ENCODE measurements at places on chromosomes 2 and 18.
A peak's percentile ranks its signal among the peaks of the same experiment; 100 is the strongest.

GRCh38 chr2:219099329-219099728 is 38.6 kb upstream of the IHH start:
- peak; percentile 93 for DNase-seq

GRCh38 chr2:169221745-169222369 is 140.5 kb downstream of the LRP2 start:
- DNase-seq, result peak; percentile 19

DNA sequence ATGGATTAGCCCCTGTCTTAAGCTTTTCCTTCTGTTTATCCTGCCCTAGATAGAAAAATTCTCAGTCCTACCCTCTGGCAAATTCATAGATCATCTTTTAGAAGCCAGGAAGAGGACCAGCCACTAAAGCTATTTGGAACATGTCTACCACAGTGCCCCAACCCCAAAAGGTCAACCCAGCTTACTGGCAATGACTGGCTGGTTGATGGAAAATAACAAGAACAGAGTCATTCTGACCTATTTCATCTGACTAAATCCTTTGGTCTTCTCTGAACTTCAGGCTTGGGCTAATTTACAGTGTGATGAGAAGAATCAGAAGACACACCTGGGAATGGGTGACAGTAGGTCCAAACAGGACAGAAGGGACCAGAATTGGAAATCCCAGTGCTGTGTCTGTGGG is 227.3 kb upstream of the CCDC68 start:
- DNase-seq, result no peak

DNA sequence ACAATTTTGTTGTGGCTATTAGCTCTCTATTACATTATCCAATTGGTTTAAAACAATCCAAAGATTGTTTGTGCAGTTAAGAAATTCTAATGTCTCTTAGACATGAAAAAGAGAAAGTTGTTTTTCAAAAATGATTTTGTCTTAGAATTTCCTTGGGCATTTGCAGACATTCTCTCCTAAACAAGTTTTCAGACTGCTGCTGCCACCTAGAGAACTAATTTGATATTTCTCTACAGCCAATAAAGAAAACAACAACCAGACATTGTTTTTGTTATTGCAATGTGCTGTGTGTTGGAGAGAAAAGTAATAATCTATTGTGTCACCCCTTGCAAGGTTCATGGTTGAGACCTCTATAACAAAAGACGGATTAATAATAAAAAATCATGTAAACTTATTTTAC is 119.0 kb upstream of the SYT4 start:
- DNase-seq, result no peak

DNA sequence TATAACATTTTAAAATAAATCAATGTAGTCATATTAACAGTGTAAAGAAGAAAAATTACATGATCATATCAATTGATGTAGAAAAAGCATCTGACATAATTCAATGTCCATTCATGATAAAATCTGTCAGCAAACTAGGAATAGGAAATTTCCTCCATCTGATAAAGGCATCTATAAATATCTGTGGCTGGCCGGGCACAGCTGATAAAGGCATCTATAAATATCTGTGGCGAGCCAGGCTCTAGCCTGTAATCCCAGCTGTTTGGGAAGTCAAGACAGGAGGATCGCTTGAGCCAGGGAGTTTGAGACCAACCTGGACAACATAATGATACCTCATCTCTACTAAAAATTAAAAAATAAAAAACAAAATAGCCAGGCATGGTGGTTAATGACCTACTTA is 18.1 kb upstream of the RANBP2 start:
- DNase-seq, result no peak

GRCh38 chr2:191274413-191274815 is 29.2 kb downstream of the MYO1B start:
- no peak for DNase-seq

DNA sequence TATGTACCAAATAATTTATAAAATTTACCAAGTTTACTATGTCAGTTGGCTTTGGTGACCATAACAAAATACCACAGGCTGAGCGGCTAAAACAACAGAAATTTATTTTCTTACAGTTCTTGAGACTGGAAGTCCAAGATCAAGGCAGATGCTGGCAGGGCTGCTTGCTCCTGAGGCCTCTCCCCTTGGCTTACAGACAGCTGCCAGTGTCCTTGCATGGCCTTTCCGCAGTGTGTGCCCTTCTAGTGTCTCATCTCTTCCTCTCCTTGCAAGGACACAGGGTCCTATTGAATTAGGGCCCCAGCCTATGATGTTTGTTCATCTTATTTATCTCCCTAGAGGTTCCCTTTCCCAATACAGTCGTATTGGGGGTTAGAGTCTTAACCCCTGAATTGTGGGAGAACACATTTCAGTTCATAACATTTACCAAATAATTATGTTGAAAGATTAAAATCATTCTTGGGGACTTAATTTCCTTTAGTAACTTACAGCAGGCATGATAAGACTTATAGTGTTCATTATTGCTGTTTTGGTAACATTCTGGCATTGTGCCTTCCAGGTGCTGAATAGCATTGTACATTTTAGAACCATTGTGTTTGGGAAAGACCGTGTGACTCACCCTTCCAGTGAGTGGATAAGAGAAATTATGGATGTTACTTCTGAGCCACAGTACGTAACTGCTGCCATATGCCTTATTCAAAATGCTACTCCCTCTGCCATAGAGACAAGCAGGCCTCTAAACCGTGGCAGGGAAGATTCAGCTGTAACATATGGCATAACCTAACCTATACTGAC is 317.5 kb downstream of the TMX3 start:
- no peak for DNase-seq

DNA sequence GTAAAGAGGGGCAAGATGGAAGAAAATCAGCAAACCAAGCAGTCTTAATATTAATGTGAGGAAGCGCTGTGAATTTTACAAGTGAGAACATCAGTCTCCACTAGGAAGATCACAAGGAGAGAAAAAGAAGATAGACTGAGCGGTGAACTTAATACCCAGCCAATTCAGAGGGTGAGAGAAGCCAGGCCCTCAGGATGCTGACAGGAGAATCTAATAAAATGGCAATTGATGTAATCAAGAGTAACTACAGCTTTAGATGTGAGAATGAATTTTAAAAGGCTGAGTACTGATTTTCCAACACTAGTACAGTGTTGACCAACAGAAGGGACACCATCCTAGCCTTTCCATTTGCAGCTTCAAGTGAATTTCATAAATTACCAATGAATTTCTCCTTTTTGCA is 35.7 kb upstream of the SIX2 start:
- no peak for DNase-seq

GRCh38 chr2:166293984-166294383 is 81.8 kb downstream of the SCN9A start:
- DNase-seq, result no peak

- DNase-seq, result no peak
Observed at GRCh38 chr2:203915256-203915655, 21.3 kb upstream of the ICOS start.

- peak; percentile 77 for DNase-seq
Observed at GRCh38 chr2:38039121-38039910, 36.6 kb downstream of the CYP1B1 start.

- no peak for DNase-seq
Observed at GRCh38 chr2:64754570-64754969, 100.9 kb upstream of the SERTAD2 start.

GRCh38 chr18:71899707-71900472 is 644.3 kb downstream of the CBLN2 start:
- no peak for DNase-seq

DNA sequence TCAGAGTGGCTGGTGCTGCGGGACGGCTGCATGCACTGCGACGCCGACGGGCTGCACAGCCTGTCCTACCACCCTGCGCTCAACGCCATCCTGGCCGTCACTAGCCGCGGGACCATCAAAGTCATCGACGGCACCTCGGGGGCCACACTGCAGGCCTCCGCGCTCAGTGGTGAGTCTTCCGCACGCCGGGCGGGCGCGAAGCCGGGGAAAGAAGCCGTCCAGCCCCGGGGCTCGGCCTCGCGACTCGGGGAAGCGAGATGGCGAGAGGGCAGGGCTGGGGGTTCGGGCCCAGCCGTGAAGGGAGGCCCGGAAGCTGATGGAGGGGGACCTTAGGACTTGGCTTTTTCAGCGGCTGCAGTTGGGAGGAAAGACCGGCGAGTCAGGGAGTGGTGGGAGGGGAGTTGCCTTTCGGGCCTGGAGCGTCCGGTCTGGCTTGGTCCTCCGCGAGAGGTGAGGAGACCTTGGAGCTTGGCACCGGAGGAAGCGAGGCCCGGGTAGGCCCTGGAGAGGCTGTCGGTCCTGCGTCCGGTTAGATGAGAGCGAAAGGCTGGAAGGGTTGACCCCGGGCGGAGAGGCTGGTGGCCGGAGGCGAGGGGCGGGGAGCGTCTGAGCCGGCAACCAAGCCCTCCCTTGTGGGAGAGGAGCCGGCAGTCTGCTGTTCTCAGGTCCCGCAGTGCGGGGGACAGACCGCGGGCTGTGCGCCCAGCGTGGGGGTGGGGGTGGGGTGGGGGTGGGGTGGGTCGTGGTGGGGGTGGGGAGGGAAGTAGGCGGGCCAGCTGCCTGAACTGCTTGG is 691 bp downstream of the BIRC6 start:
- DNase-seq, result peak; percentile 34

DNA sequence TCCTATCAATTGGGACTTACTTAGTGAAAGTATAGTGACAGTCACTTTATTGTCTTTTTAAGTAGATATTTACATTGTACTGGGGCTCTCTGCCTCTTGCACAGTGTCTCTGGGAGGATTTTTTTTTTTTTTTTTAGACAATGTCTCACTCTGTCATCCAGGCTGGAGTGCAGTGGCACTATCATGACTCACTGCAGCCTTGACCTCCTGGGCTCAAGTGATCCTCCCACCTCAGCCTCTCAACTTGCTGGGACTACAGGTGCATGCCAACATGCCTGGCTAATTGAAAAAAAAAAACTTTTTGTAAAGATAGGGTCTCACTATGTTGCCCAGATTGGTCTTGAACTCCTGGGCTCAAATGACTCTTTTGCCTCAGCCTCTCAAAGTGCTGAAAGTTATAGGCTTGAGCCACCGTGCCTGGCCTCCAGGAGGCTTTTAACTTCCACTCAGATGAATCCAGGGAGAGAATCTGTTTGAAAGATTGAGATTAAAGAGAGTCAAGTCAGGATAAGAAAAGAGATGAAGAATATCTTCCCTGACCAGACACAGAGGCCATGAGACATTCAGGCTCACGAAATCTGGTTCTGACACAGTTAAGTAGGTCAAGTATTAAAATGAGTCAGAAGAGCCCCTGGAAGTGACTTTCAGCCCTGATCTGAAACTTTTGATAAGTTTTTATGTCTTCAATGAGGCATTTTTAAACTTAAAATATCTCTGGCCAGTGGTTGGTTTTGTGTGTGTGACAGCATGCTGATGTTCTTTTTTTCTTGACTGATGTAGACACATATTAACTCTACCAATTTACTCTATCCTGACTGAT is 18.3 kb downstream of the ARHGEF33 start:
- DNase-seq, result no peak

GRCh38 chr2:25401307-25402026 is 59.7 kb upstream of the DNMT3A start:
- no peak for DNase-seq

DNA sequence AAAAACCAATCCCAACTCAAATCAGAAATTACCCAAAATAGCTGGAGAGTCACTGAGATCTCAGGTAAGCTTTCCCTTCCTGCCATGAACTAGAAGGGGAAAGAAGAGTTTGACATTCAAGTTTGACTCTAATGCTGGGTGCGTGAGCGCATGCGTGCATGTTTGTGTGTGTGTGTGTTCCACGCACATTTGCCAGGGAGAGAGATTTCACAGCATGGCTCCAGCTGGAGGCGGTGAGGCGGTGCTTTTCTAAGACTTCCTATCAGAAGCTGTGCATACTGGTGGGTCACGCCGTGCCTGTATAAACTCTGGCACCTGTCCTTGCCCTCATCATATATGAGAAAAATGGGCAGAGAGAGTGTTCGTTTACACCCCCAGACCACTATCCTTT is 116.2 kb downstream of the MSH2 start:
- no peak for DNase-seq

- no peak for DNase-seq
Observed at GRCh38 chr2:147760984-147761383, 83.8 kb upstream of the ACVR2A start.

GRCh38 chr2:137229834-137230233 is 464.5 kb downstream of the THSD7B start:
- no peak for DNase-seq

GRCh38 chr2:30425326-30425725 is 21.7 kb upstream of the LCLAT1 start:
- no peak for DNase-seq

GRCh38 chr2:64657411-64657810 is 3.7 kb upstream of the SERTAD2 start:
- peak; percentile 42 for DNase-seq

DNA sequence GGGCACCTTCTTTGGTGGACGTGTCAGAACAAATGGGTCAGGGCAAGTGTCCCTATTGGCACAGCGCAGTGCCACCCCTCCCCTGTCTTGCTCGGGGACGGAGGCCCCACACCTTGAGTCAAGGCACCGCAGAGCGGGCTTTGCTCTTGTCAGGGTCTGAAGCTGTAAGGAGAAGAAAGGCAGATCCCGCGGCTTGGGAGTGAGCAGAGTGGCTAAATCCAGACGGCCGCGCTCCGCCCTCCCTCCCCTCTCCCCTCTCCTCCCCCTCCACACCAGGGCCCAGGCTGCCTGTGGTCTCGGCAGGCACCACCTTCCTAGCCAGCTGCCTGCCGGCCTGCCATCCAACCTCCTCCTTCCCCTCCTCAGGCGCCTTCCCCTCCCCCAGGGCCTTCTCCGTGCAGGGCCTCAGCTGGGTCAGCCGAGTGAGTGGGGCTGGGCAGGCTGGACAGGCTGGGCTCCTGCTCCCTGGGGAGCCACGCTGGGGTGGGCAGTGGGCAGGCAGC is 25.8 kb downstream of the SPEG start:
- no peak for DNase-seq

DNA sequence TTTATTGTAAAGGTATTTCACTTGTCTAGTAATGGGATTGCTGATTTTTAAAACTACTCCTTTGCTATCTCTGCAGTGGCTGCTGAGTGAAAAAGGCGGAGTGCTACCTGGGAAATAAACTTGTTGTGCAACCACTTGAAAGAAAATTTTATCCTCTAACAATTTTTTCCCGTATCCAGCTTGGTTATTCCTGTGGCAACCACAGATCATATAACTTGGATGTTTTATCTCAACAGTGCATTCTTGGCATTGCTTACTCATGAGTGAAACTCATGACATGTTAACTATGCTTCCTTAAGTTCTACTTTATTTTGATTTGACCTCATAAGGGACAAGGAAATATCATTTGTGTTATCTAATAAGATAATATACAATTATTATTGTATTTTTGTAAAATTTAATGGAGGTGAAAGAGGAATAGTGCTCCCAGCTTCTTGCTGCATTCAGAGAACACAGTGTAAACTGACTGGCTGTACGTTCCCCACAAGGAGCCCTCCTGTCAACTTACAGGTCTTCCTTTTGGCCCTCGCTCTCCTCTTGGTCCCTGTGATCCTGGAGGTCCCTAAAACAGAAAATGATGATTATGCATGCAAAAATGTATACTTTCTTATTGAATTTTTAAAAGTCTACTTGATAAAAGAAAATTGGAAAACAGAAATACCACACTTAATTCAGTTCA is 82.7 kb downstream of the COL5A2 start:
- DNase-seq, result no peak

- DNase-seq, result no peak
Observed at GRCh38 chr2:138818556-138818955, 38.4 kb upstream of the NXPH2 start.

GRCh38 chr2:220586980-220587530 is 959.6 kb downstream of the SLC4A3 start:
- DNase-seq, result no peak

All from inflammatory macrophage (primary cell).